Stimulated activated CD4-positive, alpha-beta T cell treated with anti-CD3 and anti-CD28 coated beads, Interleukin-2, amount 100 ng/mL, for 4 hours (primary cell): ENCODE measurements at places on chromosomes 16 and 17.

- no peak for DNase-seq
Observed at GRCh38 chr17:48592057-48592514, 1.5 kb downstream of the HOXB5 start.

- DNase-seq, result no peak
Observed at GRCh38 chr16:89482150-89482816, 8.1 kb downstream of the ANKRD11 start.

- no peak for DNase-seq
Observed at GRCh38 chr17:67998466-67998865, 2.2 kb upstream of the C17orf58 start.

GRCh38 chr17:74831444-74832146 is 28.1 kb downstream of the GRIN2C start:
- DNase-seq, result no peak

GRCh38 chr16:66961065-66961744 is at the start of gene CES3:
Gene CES3 (plus strand): TSS chr16:66961266. CDS start chr16:66961308, 42 bp downstream.
- peak; percentile 37 for DNase-seq

GRCh38 chr16:58025351-58026138 is at the start of gene MMP15:
Gene MMP15 (plus strand): TSS chr16:58025754. CDS start chr16:58026351, 597 bp downstream.
- peak; percentile 56 for DNase-seq

DNA sequence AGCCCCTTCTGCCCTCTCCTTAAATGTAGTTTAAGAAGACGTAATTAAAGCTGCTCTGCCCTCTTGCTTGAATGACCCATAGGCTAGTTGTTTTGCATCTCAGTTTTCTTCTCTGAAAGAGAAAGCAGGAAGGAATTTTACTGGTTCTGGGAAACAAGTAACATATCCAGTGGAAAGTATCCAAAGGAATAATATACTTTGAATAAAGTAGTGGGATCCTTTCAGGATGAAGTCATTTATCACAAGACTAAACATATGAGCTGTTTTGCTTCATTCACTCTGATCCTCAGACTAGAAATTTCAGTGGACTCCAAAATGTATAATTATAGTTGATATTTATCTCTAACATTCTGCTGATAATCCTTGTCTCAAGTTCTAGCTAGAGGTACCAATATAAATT is 1297.6 kb upstream of the GOT2 start:
- DNase-seq, result no peak

DNA sequence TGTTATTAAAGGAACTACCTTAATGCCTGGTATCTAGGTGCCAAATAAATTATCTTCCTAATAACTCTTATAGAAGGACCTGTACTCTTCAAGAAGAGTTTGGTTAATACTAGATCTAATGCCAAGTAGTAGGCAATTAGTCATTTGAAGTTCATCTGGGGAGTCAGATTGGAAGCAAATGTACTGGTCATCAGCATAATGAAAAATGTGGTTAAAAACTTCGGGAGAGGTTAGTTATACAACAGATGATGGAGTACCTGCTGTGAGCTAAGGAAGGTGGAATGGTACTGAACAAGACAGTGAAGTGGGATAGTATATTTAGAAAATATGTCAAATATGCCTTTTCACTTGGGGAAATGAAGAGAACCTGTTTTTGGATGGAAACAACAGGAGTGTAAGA is 49.2 kb downstream of the TNRC6A start:
- no peak for DNase-seq

DNA sequence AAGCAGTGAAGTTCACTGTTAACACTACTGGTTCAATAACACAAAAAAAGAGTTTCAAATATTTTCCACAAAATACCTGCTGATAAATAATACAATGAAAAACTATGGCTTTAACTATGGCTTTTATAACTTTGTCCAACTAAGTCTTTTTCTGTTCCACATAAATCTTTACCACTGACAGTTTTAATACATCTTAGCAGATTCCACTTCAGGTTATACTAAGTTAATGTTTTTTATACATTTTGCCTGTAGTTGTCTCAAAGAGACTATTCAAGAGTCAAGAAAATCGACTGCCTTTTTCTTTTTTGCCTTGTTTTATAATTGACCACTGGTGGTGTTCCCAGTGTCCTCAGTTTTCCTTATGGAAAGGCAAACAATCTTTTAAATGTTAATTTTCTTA is 379.7 kb upstream of the PMFBP1 start:
- no peak for DNase-seq

- no peak for DNase-seq
Observed at GRCh38 chr17:15249487-15249886, 15.6 kb downstream of the PMP22 start.

DNA sequence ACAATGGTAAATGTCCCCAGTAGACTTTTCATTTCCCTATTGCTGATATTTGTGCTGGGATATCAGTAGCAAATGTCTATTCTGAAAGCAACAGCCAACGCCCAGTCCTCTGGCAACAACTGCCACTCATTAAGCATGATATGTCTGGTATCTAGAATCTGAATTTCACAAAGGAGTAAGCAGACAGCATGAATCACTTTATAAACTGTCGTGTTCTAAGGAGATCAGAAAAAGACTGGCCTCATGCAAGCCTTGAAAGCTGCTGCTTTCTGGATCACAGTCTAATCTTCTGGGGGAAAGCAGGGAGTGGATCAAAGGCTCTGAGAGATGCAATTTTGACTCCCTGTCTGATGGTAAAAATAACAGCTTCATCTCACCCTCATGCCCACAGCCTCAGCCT is 153.1 kb upstream of the NOG start:
- DNase-seq, result no peak

DNA sequence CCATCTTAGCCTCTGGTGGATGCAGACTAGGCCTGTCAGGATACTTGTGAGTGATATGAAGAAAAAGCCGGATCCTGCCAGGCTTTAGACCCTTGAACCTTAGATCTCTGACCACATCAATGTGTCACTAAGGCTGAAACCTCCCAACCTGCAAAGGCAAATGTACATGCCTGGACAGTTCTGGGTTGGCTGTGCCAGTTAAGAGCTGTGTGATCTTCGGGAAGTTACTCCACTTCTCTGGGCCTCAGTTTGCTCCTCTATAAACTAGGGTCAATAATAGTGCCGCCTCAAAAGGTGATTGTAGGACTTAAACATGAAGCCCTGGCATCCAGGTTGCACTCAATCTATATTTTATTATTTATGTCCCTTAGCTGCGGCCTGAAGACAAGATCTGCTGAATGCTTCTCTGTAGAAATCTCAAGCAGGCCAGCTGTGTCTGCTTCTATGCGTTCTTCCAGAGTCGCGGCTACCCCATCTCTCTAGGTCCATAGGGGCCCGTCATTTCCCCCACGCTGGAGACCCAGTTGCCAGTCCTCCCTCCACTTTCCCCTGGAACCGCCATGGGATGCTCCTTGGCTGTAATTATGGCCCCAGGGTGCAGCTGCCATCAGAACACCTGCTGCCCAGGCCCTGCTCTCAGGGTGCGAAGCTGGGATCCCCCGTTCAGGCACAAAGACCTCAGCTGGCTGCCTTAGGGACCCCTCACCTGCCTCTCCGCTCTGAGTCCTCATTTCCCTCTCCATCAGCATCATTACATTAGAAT is 50.2 kb downstream of the AKAP1 start:
- no peak for DNase-seq

- no peak for DNase-seq
Observed at GRCh38 chr17:4598776-4599504, 14.6 kb downstream of the SMTNL2 start.

DNA sequence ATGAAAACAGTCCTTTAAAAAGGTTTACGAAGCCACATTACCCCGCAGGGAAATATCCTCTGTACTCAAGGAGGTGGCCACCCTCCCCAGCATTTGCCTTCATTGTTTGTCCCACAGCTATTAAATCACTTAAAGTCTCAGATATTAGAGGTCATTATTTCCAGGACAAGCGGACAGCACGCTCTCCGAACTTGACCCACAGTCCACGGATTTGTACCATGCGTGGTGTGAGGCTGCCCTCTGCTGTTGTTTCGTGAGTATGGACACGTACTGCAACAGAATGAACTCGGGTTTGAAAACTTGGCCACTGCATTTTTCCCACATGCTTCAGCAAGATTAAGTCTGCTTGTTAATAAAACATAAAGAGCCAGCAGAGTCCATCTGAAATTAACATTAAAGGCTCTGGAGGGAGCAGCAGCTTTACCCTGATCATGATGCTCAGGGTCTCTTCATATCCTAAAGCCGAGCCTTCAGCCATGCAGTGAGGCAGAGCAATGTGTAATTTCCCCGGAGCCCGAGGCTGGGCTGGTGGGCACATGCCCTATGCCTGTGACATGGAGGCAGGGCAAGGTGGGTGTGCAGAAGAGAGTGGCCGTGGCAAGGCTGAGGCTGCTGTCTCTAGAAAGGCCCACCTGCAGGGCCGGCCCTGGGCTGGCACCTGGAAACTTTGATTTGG is 19.7 kb downstream of the MEAK7 start:
- DNase-seq, result no peak

- DNase-seq, result no peak
Observed at GRCh38 chr17:10733666-10734065, 3.8 kb upstream of the TMEM220 start.

- no peak for DNase-seq
Observed at GRCh38 chr16:25158401-25158800, 46.9 kb downstream of the LCMT1 start.

- DNase-seq, result no peak
Observed at GRCh38 chr16:69942099-69942491, 9.0 kb upstream of the CLEC18A start.

GRCh38 chr16:27974896-27975540 is 88.5 kb downstream of the GSG1L start:
- no peak for DNase-seq

- no peak for DNase-seq
Observed at GRCh38 chr17:50459756-50460155, 8.9 kb downstream of the CHAD start.

DNA sequence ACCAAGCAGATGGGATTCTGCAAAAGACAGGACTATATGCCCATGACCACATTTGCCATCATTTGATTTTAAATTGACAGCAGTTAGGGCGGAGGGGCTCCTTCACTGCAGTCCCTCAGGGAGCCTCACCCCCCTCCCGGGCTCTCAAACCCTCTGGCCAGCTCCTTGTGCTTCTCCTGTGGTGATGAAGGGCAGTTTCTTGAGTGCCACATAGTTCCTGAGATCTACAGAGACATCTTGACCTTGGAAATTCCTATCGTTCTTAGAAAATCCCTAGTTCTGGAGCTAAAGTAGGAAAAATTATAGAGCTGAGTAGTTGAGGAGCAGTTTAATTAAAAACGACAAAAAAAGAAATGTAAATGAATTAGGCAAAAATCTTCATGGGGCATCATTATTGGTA is 231.5 kb downstream of the CCDC182 start:
- no peak for DNase-seq

DNA sequence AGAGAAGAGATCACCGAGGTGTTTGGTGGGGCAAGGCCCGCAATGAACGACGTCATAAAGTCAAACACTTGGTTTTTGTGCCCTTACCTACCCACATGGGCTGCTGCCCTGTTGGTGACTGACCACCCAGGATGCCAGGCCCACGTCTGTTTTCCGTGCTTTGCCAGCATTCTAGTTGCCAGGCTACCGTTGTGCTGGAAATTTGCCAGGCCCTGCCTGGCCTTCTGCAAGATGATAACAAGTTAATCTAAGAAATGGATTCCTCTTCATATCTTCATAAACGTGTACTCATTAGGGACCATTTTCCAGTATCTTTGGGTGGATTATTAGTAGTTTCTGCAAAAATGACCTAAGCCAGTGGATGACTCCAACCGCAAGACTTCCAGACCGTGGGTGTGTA is 35.4 kb downstream of the SLC6A4 start:
- no peak for DNase-seq

DNA sequence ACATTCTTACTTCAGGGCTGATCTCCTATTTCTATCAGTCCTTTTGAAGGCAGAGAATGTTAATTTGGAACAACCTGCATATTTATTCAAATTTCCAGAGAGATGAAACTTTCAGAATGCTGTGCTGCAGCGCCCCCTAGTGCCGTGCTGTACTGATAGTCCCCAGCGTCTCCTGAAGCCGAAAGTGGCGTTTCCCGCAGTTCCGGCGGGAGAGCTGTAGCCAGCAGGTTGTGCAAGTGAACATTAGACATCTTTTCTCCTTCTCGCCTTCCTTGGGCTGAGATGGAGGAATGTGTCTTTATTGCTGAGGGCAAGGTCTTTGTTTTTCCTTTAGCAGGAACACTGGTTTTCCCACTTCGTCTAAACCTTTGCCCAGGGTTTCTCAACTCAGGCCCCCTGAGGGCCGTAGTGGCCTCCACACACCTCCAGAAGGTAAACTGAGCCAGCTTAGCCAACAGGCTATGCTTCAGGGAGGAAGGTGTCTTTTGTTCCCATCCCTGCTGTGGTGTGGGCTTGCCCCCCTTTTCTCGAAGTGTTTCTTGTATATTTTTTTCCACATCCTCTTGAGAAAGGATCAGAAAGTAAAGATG is 26.4 kb downstream of the USP10 start:
- DNase-seq, result peak; percentile 66

DNA sequence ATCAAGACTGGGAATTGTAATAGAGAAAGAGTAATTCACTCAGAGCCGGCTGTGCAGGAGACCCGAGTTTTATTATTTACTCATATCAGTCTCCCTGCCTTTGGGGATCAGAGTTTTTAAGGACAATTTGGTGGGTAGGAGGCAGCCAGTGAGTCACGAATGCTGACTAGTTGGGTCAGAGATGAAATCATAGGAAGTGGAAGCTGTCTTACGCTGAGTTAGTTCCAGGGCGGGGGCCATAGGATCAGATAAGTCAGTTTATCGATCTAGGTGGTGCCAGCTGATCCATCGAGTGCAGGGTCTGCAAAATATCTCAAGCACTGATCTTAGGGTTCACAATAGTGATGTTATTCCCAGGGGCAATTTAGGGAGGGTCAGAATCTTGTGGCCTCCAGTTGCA is 20.2 kb upstream of the GUCY2D start:
- no peak for DNase-seq

DNA sequence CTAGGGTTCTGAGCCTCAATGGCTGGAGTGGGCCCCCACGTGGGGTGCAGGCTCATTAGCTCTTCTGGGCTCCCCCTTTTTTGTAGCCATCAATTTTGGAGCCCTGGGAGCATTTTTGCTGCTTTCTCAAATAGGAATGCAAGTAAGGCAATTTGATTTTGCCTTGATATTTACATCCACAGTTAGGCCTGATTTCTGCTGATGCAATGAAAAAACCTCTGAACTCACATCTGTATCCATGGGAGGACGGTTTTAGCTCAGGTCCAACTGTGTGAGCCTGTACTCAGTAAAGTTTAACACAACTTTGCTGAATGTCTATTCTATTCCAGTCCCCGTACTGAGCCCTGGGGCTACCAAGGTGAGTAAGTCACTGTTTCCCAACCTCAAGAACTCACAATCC is 425.0 kb downstream of the HAPSTR1 start:
- no peak for DNase-seq

- no peak for DNase-seq
Observed at GRCh38 chr16:88731699-88732098, 25.4 kb downstream of the CTU2 start.

GRCh38 chr16:17801068-17801467 is 330.3 kb upstream of the XYLT1 start:
- no peak for DNase-seq
